ENCODE measurements at places on chromosomes 16 and 17.

DNA sequence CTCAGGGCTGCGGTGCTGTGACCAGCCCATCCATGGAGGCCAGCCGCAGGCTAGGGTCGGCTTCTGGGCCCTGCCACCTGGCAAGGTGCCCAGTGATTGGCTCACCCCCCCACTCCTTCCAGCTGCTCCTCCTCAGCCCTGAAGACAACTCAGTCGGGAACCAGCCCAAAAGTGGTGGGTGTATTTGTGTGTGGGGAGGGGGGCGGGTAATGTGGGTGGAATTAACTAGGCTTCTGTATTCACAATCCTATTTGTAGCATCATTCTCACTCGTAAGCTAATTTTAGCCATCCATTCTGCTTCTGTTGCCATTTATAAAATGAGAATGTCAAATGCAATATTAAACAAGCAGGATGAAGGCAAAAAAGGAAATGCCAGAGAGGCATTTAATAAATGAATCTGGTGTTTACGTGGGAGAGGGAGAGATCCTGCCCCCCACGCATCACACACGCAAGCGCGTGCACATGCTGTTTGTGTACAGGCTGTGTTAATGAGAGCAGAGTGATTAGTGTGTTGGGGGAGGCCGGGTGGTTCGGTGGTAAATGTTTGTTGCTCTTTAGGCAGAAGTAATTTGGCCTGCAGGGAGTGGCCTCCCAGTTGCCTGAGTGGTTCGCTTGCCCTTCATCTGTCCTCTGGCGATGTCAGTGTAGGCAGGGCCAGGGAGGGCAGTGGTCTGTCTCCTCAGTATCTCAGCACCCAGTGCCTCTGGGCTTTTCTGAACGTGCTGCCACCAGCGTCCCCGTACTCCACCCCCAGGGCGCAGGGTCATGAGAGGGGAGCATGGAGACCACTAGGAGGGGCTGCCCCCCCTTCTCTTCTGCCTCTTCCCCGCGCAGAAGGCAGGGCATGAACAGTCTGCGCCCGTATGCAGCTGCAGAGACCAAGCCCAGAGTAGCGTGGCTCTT, 140.1 kb downstream of the CCDC182 start:
- no peak for DNase-seq

GRCh38 chr17:4584917-4585637, 748 bp downstream of the SMTNL2 start:
- DNase-seq = no peak

GRCh38 chr17:27945953-27946352, 52.8 kb upstream of the LYRM9 start:
- no peak for DNase-seq

DNA sequence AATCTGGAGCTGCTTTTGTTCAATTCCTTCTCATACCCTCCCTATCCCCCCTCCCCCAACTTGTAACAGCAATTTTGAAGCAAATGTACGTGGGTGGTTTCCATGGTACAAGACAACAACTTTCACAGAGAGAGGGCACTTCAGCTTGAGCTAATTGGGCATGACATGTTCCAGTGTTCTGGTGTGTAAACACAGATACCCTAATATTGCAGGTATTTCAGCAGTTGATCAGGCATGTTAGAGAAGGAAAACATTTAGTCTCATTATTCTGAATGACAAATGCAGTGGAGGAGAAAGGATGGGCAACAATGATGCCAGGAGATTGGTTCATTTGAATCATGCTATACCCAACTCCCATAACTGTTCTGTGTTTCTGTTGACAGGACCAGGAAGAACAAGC, 137.5 kb downstream of the TRIM37 start:
- DNase-seq = no peak

- peak; percentile 6 for DNase-seq
Observed at GRCh38 chr16:17224879-17225281, 245.9 kb downstream of the XYLT1 start.

DNA sequence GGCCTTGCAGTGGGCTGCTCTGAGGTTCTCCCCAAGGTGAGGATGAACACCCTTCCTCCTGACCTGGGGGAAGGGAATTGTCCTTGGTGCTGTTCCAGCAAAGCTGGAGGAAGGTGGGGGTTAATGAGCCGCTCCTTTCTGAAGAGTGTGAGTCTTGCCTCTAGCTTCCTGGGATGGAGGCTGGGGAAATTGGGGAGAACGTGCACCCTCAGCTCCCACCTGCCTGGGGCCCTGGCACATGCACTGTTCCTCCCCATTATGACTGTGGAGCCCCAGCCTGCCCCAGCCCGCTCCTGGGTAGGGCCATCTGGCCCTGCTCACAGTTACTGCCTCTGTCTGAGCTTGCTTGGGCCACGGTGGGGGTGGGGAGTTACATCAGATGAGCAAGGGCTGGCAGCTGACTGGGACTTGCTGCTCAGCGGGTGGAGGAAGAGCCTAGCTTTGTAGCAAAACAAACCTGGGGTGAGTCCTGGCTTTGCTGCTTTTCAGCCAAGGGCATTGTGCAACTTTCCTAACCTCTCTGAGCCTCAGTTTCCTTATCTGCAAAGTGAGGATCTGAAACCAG, 11.1 kb downstream of the TNS4 start:
- no peak for DNase-seq

- DNase-seq = no peak
Observed at GRCh38 chr16:8075271-8075670, 515.0 kb downstream of the TMEM114 start.

GRCh38 chr16:57695680-57696069, 1.1 kb downstream of the DRC7 start:
- DNase-seq = no peak

- no peak for DNase-seq
Observed at GRCh38 chr17:42509841-42510240, 26.2 kb upstream of the NAGLU start.

DNA sequence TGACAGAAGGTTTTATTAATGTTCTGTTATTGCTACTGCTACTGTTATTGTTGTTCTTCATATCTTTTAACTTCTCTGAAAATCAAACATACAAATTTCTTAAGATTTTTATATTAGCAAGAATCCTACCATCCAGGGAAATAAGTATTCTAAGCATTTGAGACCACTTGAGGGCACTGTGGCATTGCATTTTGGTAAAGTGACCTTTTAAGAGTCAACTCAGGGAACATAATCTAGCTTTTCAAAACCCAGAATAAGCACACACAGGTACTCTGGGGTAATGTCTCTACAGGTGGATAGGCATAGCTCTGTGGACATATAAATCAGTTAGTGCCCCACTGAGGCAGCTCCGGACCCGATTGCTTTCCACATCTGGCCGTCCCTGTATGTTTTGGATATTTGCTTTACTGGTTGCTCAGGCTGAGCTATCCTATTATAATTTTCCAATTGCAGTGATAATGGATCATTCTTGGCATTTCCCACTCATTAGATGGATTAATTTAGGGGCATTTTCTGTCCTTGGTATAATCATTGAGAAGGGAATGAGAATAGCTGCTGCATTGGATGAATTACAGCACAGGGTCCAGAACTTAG, 1425.1 kb upstream of the CDH8 start:
- DNase-seq = no peak

DNA sequence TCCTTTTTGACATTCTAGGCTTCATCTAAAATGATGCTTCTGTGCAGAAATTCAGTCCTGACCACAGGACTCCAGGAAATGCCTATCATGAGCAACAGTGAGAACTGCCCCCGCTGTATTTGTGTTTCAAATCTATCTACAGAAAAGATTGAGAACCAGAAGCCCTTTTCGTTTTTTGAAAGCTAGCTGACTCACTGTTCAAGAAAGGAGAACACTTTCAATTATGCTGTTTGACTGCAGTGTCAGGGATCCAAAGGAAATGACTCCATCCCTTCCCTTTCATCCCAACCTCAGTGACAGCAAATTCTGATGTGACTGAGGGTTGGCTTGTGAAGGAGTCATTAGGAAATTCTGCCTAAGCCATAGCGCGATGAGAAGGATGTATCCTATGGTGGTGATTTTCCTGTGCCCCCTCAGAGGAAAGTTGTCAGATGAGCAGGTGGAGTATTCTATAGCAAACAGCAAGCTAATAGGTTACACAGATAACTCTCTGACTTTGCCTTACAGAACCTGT, 622.3 kb downstream of the TMEM114 start:
- DNase-seq = no peak

GRCh38 chr16:1327619-1327947, 5.9 kb upstream of the BAIAP3 start:
- DNase-seq = no peak

DNA sequence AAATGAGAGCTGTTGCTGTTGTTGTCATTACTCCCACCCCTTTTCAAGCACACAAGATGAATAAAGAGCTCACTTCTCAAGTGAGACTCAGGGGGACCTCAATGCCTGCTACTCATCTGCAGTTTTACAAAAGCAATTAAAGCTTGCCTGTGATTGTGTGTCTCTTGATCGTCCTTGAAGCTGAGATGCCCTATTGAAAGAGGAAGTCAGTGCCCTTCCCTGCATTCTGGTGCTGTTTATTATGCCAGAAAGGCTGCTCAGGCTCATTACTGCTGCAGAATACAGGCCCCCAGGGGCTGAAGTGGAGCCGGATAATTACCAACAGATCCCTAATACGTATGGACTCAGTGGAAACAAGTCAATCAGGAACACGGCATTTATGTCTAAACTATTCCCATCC, 147.2 kb downstream of the HS3ST2 start:
- DNase-seq = no peak

DNA sequence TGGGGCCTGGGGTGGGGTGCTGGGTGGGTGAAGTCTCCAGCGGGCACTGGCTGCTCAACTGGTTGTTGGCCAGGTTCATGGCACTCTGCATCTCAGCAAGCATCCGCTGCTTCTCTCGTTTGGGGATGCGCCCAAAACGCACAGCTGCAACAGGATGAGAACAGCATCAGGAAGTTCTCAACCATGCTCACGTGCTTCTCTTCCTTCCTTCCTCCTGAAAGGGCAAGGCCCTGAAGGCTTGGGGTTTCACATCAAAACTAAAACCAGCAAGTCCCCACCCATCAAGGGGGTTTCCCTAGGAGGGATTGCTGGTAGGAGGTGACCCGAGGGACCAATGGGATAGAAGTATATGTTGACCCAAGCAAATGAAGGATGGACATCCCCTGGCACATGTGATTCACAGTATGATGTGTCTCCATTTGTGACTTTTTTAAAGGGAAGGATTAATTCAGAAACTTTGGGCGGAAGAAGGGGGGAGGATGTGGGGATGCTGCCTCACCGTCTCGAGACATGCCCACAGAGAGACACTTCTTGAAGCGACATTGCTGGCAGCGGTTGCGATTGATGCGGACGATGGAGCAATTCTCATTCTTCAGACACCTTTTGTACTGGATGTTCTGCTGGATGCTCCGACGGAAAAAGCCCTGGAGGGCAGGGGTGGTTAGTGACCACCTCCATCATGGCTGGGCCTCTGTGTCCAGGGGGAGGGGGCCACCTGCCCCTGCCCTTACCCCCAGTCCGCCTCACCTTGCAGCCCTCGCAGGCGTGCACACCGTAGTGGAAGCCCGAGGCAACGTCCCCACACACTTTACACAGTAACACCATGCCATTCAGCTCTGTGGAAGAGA, 4.2 kb downstream of the NR1D1 start:
- peak; percentile 52 for DNase-seq

GRCh38 chr16:27483088-27483437, 66.7 kb downstream of the GTF3C1 start:
- DNase-seq = no peak

DNA sequence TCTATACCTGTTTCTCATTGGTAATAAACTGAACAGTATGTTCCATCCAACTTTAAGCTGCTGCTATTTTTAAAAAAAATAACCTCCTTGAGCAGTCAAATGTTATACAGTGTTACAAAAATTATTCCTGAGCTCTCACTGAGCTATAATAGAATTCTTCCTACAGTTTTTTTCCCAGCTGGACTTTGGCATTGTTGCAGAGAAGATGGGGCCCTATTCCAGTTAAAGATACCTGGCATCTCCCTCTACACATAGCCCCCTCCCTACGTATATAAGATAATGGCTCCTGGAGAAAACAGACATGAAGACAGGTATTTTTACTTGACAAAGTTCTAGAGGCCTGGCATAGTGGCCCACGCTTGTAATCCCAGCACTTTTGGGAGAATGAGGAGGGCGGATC, 1.6 kb upstream of the COX6A2 start:
- DNase-seq = no peak

DNA sequence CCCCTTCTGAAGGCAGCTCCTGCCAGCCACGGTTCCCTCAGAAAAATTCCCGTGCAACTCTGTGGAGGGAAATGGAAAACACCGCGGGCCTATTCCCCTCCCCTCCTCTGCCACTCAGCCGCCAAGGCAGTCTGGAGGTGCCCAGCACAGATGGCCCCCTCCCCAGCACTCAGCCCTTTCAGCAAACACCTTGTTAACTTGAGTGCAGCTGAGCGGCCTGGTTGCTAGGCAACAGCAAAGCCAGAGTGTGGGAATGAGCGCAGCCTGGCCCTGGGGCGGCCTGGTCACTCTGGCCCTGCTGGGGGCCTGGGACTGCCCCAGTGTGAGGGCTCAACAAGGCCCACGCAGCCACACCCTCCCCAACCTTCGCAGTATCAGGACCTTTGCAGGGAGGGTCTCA, 32.8 kb downstream of the CACNA1G start:
- DNase-seq = no peak

GRCh38 chr17:70520447-70520846, 351.1 kb downstream of the KCNJ2 start:
- DNase-seq = no peak

GRCh38 chr16:67828651-67829050, 13.5 kb upstream of the THAP11 start:
- DNase-seq = no peak

GRCh38 chr17:830381-830780, 48.2 kb downstream of the MRM3 start:
- no peak for DNase-seq

DNA sequence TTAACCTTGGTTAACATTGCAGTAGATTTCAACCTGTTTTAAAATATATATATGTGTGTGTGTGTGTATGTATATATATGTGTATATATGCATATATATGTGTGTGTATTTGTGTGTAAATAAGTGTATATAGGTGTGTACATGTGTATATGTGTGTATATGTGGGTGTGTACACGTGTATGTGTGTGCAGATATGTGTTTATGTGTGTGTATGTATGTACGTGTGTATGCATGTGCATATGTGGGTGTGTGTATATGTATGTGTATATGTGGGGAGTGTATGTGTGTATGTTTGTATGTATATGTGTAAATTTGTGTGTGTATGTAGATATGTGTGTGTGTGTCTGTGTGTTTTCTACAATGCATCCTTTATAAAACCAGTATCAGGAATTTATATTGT, 205.5 kb upstream of the FOXF1 start:
- DNase-seq = no peak

- peak; percentile 32 for DNase-seq
Observed at GRCh38 chr17:46212634-46213435, 19.6 kb upstream of the KANSL1 start.

All from stimulated activated CD8-positive, alpha-beta memory T cell treated with anti-CD3 and anti-CD28 coated beads, Interleukin-4, amount 100 ng/mL, for 4 hours (primary cell).